ENCODE measurements at places on chromosomes 5 and 9.

- DNase-seq, result no peak
Measured at GRCh38 chr5:65111961-65112658, 343.4 kb downstream of the CWC27 start.

- DNase-seq, result no peak
Measured at GRCh38 chr9:126531591-126531990, 82.1 kb upstream of the LMX1B start.

GRCh38 chr5:54001976-54002775, 308.2 kb downstream of the ARL15 start:
- no peak for DNase-seq

DNA sequence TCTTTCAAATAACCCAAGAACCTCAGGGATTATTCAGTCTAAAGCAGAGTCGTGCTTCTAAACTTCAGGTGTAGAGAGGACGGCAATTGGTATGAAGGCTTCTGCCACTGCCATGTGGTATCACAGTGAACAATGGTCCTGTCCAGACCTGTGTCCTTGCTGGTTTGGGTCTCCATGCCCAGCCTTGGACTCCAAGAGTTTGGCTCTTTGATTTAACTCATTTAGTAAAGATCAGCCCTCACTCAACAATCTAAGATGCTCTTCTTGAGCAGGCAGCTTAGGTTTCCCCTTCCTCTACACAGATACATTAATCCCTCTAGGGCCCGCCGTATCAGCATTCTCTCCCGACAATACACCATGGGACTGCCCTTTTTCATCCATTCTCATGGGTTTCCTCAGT, 518.0 kb downstream of the RAB3C start:
- no peak for DNase-seq

- no peak for DNase-seq
Measured at GRCh38 chr5:135830876-135831275, 3.6 kb upstream of the SLC25A48 start.

DNA sequence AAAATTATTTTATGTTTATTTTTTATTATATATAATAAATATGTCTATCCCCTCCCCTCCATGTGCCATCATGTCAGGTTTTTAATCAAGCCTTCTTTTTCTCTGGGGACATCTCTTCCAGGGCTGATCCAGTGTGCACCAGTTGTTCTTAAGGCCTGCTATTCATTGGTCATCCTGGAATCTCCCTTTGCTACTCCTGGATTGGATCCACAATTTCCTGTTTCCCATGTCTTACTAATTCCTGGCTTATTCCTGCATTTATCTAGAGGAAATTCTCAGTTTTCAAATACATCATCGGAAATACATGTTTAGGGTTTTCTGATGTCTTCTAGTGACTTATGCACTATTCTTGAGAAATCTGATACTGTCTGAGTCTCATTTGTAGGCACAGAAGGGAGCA, 56.8 kb downstream of the ANGPTL2 start:
- DNase-seq, result no peak

GRCh38 chr9:12847561-12847960, 72.7 kb downstream of the LURAP1L start:
- no peak for DNase-seq

DNA sequence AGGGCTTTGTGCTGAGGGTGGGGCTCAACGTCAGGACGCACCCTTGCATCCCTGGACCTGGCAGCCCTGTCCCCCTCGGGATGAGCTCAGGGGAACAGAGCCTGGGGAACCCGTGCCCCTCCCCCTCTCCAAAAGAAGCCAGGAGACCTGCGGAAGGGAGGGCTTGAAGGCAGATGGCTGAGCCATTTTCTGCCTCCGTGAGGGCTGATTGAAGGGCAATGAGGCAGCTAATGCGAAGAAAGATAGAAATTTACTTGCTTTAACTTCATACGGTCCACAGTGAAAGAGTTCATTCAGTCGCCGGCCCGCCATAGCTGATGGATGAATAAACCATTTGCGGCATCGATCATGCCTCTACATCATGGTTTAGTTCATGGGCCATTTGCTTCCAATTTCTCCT, 28.8 kb downstream of the ASS1 start:
- no peak for DNase-seq
